ENCODE measurements at places on chromosomes 4 and X.

DNA sequence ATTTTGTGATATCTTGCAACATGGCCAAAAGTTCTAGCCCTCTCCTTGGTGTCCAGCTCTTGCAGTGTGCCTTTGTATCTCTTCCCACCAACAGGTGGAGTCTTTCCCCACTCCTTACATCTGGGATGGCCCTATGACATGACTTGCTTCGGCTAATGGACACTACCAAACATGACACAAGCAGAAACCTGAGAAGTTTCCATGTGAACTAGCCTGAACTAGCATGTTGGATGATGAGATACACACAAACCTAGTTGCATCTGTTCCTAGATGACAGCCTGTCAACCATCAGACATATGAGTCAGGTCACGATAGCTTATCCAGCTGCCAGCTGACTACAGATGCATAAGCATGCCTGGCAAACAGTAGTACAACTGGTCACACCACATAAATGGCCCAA lies 207.5 kb upstream of the FTHL17 start:
- no peak for DNase-seq

- DNase-seq, result no peak
Observed at GRCh38 chr4:128831531-128832242, 22.2 kb downstream of the JADE1 start.

DNA sequence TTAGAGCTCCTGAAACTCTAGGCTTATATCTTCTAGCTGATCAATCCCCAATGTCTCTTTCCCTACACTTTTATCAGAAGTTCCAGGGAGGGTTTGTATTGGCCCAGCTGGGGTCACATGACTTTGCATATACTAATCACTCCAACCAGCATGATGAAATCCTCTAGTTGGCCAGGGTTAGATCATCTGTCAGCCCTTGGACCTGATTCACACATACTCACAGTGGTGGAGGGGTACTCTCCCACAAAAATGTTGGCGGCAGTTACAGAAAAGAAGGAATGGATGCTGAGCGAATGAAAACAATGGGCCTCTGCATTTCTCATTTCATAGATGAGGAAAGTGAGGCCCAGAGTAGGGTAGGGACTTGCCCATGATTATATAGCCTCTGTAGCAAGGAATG lies 151.1 kb downstream of the PJA1 start:
- no peak for DNase-seq

GRCh38 chr4:76011700-76012387 lies 4.5 kb upstream of the CXCL9 start:
- DNase-seq, result no peak

DNA sequence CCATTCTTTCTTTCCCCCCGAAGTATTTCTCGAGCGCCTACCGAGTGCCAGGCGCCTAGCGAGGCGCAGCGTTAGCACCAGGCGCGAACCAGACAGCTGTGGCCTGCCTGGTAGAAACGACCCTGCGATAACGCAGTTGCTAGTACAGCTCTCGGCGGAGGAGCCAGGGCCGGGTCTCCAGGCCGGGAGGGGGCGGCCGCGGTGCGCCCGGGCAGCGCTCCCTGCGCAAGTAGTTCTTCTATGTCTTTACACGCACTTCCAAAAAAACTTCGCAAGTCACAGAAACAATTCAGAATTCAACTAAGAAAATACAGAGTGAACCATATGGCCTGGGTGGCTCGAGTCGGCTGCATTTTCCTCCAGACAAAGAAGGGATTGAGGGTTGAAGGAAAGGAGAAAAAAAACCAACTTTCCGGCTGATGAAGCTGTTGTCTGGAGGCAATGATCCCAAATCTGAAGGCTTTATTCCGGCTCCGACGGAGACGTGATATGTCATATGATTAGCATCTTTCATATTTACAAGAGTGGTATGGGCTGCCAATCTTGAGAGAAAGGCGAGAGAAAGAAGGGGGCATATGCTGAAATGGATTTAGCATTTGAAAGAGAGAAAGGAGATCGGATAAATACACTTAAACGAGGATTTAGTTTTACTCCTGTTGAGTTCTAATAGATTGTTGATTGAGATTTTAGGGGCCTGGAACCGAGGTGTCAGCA lies 7.2 kb upstream of the NEUROG2 start:
- DNase-seq, result no peak

- DNase-seq, result peak; percentile 2
Observed at GRCh38 chrX:110795645-110796406, at the start of gene CHRDL1. Gene CHRDL1, minus strand, starts transcription at chrX:110795817. Its CDS starts 3,636 bp downstream, at chrX:110792181.

DNA sequence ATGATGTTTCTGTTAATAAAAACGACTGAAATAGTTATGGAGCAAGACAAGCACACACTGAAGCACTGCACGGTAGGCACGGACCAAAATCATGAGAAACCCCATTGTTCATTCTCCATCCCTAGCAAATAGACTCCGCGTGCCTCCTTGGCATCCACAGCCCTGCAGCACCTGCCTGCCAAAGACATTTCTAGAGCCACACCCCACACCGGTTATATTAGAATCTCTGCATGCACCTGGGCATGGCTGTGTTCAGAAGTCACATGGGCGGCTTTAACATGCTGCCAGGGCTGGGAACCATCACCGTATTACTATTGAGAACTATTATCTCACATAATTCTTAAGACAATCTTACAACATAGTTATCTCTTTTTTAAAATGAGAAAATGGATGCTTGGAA lies 5.9 kb downstream of the PDLIM3 start:
- no peak for DNase-seq

DNA sequence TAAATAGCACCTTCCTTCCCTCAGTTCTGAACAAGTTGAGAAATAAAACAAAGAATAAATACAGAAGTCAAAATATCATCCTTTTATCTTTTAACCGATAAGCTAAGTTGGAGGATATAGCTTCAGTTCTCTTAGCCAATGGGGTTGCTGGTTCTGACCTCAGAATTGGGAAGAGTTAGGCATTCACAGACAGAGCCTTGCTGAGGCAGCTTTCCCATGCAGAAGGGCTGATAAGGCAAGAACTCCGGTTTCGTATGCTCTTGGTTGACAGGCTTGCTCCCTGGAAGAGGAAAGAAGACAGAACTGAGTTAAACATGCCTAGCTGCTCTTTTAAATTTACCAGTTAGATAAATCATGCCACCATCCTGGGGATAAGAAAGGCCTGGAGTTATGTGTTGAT lies 17.6 kb downstream of the FRAS1 start:
- no peak for DNase-seq

DNA sequence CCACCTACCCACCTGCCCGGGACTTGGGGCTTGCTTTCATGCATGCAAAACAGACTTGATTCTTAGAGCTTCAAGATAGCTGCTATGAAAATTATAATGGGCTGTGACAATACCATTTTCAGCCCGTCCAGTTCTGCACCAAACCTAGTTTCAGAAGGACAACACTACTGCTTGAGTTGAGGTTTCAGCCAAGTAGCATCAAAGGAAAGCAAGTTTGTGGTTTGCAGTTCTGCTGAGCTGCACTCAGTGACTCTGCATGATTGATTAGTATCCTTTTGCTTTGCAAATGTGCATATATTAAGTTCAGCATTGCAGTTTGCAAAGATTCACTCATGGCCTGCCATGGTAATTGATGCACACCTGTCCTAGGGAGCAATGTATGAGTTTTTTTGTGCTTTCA lies 442.7 kb downstream of the RPA4 start:
- DNase-seq, result no peak

- peak; percentile 29 for DNase-seq
Observed at GRCh38 chrX:46978341-46979291, 66.4 kb downstream of the JADE3 start.

- no peak for DNase-seq
Observed at GRCh38 chr4:56653461-56654237, 27.4 kb downstream of the HOPX start.

DNA sequence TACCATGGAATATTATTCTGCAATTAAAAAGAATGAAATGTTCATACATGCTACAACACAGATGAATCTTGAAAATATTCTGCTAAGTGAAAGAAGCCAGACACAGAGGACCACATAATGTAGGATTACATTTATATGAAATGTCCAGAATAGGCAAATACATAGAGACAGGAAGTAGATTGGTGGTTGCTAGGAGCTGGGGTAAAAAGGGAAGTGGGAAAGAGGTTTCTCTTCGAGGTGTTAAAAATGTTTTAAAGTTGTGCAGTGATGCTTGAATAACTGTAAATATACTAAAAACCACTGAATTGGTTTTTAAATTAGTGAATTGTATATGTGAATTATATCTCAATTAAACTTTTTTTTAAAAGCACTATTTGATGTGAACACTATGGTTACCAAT lies 3.6 kb upstream of the NXT2 start:
- DNase-seq, result no peak

- no peak for DNase-seq
Observed at GRCh38 chrX:150983521-150984168, 510 bp downstream of the HMGB3 start.

- no peak for DNase-seq
Observed at GRCh38 chr4:3363411-3364141, 70.8 kb downstream of the RGS12 start.

DNA sequence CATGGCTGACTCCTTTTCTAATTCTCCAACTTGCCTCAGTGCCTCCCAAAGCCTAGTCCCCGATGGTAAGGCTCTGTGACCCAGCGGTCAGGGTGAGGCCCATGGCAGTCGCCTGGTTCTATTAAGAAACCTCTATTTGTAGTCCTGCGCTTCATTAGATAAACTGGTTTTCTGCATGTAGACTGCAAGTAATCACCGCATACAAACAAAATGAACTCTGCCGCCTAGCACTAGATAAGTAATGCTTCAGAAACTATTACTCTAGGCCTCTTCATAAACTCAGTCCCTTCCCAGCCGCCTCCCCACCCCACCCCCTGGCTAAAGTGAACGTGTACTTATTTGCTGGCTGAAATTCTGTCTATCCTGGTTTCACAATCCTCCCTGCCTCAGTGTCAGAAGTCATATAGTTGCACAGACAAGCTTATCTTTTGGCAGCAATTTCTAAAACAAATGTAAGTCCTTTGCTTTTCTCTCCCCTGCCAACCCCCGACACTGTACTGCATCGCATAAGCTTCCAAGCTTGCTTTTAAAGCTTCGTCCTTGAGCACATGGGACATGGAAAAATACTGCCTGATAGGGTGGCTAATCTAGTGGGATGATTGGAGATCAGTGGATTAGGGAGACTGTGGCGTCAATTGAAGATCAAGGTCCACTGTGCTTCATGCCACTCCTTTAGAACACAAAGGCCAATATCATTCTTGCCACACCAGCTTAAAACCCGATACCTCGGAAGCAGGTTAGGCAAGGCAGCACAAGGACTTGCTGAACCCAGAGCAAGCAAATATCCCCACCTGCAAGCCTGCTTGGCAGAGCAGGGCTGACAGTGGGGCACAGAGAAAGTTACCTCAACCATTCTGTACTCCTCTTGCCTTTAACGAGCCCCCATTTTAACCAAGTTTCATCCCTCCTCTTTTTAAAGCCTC lies 125.8 kb downstream of the IRF2 start:
- no peak for DNase-seq

- no peak for DNase-seq
Observed at GRCh38 chrX:23851544-23851943, 56.2 kb downstream of the APOO start.

DNA sequence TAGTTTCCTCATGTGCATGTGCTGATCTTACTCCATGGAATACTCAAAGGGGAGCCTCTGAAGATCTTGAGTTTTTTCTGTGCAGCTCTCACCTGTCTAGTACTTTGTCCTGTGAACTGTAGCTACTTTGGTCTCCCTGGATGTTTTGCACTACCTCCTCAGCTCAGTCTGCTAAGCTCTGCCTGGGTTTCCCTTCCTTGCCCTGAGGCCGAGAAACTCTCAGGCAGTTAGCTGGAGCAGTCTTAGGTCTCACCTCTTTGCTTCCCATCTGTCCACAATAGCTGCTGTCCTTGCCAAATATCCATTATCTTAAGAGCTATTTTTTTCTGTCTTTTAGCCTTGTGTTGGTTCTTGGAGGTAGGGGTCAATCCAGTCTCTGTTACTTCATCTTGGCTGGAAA lies 11.6 kb downstream of the THAP6 start:
- no peak for DNase-seq

- no peak for DNase-seq
Observed at GRCh38 chrX:103730796-103731493, 20.2 kb downstream of the TMEM31 start.

DNA sequence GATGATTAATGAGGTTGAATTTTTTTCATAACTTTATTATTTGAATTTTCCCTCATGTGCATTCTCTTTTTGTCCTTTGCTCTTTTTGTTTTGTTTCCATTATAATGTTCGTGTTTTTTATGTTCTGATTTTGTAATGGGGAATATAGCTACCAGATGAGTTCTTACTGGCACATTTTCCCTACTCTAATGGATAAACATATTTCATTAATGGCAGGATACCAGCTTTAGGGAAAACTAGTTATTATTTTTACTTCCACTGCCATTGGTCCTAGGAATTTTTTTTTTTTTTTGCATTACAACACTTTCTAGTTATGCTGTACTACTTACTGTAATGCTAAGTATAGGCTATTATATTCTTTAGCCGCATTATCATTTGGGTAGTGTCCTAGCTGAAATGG lies 286.3 kb downstream of the SPRY1 start:
- no peak for DNase-seq

All from substantia nigra (tissue), 51 donors.